RWPE2 (cell line): ENCODE measurements at places on chromosomes 16 and 17.

GRCh38 chr17:32016231-32016630 lies 9.0 kb downstream of the LRRC37B start:
- no peak for DNase-seq

- DNase-seq, result no peak
Observed at GRCh38 chr16:67723911-67724305, 4.8 kb upstream of the GFOD2 start.

- no peak for DNase-seq
Observed at GRCh38 chr17:9488556-9488955, 87.1 kb downstream of the STX8 start.

DNA sequence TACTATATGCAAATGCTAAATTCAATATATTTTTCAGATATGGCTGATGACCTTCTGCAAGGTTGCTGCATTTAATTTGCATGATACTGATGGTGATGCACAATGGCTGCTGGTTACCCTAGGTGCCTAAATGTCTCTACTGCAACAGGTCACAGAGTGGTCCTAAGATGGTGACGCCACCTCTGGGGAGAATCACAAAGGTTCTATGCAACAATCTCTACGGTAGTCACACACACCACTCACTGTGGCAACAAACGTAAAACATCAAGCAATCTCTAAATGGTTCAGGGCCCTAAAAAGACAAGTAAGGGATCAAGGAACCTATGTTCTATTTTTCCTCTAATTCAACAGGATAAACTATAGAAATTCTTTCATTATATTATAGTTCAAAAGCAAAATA lies 293.3 kb downstream of the CEP112 start:
- no peak for DNase-seq

- no peak for DNase-seq
Observed at GRCh38 chr17:68665373-68665772, 64.2 kb upstream of the FAM20A start.

DNA sequence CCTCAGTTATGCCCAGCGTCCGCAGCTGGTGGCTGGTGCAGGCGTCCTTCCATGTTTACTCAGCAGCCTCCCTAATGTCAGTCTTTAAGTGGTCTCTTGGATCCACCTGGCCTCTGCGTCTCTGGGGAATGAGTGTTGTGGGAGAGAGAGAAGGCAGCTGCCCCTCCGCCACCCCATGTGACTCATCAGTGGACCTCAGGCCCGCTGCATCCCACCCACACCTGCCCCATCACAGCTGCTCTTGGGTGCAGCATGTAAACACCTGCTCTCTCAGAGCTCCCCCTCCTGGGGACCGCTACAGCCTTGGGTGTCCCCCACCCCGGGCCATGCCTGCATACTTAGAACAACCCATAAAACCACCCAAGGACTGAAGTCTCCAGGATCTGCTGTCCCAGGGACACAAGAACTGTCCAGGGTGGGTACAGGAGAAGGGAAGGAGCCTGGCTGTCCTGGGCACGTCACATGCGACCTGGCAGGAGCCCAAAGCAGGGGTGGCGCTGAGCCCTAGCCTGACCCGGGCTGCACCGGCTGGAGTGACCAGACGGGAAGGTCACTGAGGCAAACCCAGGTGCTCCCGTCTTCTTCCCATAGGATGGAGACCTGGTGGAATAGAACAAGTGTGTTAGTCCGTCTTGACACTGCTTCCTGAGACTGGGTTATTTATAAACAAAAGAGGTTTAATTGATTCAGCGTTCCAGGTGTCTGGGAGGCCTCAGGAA lies 4.2 kb downstream of the C16orf90 start:
- peak; percentile 52 for DNase-seq

GRCh38 chr17:43983515-43984411 lies 20.7 kb upstream of the NAGS start:
- no peak for DNase-seq

- no peak for DNase-seq
Observed at GRCh38 chr17:49716668-49717364, 9.1 kb upstream of the SLC35B1 start.

DNA sequence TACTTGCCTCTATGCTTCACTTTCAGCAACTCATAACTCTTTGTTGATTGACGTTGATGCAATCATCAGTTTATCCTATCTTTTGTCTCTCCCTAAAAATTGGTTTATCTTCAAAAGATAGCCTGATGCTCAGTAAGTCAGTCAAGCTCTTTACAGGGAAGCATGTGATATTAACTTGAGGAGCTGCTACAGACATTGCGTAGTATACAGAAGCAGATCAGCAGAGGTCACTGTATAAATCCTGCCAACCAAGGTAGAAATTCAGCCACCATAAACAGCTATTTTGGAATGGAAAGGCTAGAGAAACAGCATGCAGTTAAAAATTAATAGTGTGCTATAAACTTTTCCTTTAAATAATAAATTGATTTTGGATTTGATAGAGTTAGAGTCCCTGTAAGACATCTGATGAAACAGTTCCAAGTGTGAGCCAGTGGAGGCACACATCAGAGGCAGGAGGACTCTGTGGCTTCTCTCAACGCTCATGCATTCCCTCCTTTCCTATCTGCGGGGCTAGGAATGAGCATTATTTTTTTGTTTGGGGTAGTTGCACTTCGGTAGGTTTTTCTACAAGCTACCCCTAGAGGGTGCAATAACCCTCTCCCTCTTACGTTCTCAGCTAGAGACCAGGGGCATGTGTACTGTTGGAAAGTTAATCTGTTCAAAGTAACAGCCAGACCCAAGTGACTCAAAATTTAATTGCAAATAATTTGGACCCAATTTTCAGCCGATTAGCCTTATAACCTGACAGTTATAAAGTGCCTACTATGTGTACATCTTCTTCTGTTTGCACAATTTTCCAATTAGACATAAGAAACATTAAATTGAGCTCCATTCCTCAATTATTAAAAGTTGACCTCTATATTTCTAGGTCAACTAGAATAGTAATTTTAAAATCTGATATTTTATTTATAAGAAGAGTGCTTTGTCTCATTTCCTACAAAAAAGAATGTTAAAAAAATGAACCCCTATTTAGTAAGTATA lies 647.7 kb upstream of the SOX9 start:
- no peak for DNase-seq

DNA sequence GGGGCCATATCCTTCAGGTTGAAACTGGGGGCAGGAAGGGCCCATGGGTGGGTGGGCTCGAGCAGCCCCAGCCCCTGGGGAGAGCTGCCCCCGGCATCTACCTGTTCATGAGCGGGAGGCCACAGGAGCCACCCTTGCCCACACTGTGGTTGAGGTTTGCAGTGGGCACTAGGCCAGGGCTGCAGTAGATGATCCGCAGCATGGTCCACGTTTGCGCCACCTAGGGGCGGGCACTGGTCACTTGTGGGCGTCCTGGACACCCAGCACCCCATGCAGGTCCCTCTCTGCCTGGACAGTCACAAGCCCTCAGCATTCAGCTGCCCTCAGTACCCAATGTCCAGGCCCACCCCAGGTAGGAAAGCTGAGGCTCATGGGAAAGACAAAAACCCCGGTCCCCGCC lies 1.8 kb upstream of the JMJD8 start:
- no peak for DNase-seq

DNA sequence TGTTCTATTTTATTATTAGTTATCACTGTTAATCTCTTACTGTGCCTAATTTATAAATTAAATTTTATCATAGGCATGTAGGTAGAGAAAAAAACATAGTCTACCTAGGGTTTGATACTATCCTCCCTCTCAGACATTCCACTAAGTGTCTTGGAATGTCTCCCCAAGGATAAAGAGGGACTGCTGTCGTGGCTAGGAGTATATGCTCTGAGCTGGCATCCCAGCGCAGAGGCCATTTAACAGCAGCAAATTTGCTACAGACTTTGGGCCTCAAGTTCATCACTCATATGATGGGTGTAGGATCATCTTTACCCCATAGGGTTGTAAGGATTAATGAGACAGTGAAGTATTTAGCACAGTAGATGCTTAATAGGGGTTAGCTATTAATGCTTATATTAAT lies 56.7 kb downstream of the ZFHX3 start:
- peak; percentile 7 for DNase-seq

DNA sequence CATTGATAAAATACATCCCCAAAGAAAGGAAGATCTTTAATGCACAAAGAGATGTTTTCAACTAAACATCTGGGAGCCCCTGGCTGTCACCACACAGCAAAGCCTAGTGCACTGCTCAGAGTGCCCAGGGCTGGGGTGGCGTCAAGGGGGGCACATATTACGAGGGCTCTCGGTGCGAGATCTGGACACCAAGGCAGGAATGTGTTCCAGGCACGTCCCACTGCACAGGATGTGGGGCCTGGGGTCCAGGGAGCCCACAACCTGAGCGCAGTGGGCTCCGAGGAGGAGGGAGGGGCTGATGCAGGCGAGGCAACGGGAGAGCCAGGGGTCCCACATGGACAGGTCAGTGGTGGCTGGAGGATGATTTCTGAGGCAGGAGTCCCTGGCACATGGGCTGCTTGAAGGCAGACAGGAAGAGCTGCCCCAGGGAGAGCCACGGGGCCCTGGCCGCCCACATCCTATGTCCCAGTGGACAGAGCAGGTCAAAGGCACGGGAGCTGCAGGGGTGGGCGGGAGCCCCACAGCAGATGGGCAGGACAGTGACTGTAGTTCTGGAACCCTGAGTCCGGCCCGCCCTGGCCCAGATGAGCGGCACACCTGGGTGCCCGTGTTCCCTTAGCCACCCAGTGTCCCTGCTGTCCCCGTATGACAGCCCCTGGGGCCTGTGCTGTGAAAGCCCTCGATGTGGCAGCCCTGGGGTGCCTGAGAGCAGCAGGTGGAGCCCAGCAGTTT lies 56.4 kb downstream of the ZNF778 start:
- DNase-seq, result no peak

DNA sequence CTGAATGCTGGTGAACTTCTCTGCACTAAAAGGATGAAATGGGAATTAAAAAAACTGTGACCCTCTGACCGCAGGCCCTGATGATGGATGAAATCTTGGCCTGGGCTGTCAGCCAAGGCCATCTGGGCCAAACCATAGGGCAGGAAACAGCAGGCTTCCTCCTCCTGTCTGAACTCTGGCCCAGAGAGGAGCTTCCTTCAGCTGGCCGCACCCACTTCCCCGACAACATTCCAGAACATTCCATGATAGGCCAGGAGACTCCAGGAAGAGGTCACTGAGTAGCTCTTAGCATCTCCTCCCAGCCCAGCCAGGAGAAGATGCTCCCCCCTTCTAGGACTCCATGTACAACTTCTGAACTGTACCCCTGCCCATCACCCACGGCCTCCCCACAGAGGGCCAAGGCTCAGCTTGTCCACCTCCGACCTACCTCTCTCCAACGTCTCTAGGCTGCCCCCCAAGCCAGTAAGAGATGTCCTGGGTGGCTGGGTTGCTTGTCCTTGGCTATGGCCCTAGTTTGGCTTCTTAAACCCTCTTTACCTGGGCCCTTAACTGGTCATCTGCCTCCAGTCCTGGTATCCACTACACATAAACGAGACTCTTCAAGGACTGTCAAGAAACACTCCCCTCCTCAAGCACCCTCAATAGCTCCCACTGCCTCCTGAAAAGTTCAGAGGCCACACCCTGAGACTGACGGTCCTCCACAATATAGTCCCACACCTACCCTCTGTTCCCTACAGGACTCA lies 1.7 kb downstream of the RPH3AL start:
- no peak for DNase-seq

DNA sequence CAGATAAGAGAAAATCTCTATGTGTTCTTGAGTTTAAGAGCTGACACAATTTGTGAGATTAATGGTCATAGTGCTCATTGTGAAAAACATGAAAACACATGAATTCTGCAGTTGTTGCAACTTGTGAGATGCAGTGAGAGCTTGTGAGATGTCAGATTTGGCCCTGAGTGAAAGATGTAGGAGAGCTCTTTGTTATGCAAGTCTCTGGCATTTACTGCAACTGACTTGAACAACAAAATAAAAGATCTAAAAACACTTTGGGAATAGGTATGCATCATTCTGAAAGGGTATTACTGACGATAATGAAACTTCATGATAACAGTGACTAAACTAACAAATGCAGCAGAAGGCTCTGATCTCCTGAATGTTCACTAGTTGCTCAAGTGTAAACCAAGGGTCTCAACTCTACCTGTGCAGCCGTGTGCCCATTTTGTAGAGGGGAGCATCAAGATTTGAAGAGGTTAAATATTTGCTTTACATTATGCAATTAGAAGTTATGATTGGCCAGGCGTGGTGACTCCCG lies 50.8 kb upstream of the SMIM36 start:
- no peak for DNase-seq

DNA sequence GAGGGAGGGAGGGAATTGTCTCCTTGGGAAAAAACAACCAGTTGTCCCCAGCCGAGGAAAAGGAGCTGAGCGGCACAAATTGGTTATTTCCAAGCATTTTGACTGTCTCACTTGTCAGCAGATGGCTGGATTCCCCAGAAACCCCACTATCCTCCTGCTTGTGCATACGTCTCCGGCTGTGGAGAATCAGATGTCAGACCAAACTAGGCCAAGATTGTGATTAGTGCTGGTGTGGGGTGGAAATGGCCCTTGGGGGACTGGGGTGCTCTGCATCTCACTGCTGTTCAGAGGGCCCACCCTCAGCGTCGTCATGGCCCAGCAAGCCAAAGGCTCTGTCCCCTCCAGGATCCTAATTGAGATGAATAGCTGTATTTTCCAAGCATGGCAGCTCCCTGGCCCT lies 131.7 kb upstream of the HSBP1 start:
- no peak for DNase-seq

- no peak for DNase-seq
Observed at GRCh38 chr16:4385066-4385788, 13.6 kb downstream of the VASN start.

DNA sequence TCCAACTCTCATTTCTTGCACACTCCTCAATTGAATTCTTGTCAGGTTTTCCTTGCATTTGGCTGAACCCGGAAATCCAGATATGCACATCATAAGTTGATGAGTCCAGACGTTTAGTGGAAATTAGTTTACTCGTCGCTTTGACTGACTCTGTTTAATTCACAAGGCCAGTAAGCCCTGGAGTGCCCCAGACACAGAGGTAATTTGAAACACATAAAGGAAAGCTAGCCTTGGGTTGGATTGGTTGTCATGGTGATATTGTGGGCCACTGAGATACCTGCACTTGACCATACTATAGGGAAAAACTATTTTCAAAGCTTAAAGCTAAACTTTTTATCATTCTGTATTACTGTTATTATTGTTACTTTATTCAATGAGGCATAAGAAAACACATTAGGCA lies 178.3 kb upstream of the CA10 start:
- DNase-seq, result no peak

GRCh38 chr17:7476494-7476893 lies 2.9 kb downstream of the ZBTB4 start:
- no peak for DNase-seq

DNA sequence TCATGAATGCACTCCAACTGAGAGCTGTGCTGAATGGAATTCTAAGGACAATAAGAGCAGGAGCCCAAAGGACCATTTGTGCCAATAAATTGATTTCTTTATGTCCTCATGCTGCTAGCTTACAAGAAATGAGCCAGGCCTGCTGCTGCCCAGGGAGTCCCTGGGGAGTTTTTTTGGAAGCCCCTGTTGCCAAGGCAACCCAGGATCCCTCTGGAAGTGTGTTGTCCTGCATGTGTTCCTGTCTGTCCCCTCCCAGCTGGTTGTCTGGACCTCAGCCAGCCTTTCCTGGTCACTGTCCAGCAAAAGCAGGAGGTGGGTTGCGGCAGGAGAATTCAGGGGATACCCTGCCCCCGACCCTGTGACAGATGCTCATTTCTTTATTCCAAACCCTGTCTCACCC lies 51.0 kb upstream of the GPRC5B start:
- DNase-seq, result no peak
